ENCODE measurements at places on chromosomes 7 and 10.

- no peak for DNase-seq
Measured at GRCh38 chr7:33876596-33877274, 28.6 kb upstream of the BMPER start.

DNA sequence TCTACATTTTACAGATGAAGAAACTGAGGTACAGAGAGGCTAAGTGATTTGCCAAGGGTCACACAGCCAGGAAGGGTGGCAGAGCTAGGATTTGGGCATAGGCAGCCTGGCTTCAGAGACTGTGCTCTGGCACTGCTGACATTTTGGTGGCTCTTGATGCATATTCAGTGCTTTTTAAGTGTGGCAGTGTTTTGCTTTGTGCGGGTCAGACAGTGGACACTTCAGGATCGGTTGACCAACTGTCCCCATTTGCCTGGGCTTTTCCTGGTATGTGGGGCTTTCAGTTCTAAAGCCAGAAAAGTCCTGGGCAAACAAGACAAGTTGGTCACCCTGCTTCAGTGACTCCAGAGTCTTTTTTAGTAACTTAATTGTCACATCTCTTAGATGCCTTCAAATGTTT, 35.0 kb downstream of the SUFU start:
- no peak for DNase-seq

DNA sequence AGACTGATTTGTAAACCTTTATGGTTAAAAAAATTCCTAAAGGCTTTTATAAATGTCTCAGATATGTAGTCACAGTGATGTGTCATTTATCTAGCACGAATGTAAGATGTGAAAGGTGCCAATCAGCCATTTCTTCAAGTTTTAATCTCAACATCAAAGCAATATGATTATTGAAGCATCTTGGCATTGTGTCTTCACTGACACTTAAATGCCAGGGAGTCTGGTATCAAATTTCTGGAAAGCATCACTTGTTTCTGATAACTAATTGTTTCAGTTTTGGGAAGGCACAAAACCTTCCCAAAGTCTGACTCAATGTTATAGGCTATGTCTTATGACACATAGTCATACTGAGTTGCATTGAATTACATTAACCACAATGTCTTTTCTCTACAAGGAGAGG, 492.0 kb upstream of the CNTNAP2 start:
- DNase-seq, result no peak

- no peak for DNase-seq
Measured at GRCh38 chr7:120926943-120927346, 23.6 kb upstream of the ING3 start.

DNA sequence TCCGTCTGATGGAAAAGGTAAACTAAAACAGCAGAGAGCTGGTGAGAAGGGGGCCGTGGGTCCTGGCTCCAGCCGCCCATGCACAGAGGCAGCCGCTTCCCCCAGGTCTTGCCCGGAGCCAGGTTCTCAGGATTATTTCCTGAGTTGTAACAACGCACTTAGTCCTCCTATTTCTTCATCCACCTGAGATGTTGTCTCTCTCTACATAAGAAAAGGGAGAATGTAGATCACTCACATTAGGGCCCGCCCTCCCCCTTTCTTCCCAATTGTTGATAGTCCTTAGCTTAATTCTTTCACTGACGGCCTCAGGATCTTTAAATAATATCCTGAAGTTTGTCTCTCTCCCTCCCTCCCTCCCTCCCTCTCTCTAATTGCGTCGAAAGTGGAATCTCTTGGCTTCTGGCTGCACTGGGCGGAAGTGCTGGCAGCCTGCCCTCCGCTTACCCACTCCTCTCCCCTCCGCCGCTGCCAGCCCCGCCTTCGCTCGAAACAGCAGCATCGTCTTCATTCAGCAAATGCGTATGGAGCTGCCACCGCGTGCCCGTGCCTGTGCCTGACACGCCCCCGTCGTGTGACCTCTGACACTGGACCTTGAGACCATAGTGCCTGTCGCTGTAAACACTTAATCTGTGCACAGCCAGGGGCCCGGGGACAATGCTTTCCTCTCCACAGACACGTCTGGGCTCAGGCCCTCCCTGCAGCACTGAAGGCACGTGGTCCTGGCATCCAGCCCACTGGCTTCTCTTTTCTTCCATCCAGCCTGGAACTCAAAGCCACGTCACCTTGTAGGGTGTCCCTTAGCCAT, 174.5 kb upstream of the PPP2R2D start:
- DNase-seq, result peak; percentile 66

- no peak for DNase-seq
Measured at GRCh38 chr7:32048970-32049491, 21.2 kb downstream of the PDE1C start.

DNA sequence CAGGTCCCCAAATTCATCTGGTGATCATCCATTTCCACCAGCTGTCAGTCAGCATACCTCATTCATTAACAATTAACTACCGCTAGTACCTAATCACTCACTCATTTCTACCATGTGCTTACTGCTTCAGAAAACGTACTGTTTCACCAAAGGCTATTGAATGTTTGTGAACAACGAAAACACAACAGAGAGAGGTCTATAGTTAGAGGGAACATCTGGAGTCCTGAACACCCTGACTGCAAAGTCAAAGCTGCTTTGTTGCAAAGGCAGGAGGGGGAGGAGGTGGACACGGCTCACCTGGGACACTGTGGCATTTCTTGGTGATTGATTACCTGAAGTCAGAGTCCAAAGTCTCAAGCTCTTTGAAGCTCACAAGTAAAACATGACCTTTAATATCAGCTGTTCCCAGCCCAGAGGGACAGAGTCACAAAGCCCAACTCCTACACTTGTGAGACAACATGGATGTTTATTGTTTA, 342.3 kb upstream of the ADARB2 start:
- no peak for DNase-seq

GRCh38 chr10:116278846-116279245, 5.8 kb upstream of the GFRA1 start:
- no peak for DNase-seq

DNA sequence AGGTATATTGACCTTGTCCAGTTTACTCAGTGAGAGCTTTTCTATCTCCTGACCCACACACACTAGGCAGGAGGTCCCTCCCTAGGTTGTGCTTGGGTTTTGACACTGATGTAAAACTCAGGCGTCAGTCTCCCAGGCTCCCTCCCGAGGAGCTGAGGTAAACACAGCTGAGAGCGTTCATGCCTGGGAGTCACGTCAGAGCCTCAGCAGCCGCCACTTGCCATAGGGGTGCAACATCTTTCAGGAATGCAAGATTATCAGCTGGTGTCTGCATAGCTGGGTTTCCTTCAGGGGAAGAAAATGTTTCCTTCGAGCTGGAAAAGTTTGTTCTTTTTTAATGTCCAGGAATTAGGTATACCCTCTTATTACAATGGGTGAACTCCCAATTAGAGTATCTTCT, 70.6 kb downstream of the FGFR2 start:
- DNase-seq, result no peak

DNA sequence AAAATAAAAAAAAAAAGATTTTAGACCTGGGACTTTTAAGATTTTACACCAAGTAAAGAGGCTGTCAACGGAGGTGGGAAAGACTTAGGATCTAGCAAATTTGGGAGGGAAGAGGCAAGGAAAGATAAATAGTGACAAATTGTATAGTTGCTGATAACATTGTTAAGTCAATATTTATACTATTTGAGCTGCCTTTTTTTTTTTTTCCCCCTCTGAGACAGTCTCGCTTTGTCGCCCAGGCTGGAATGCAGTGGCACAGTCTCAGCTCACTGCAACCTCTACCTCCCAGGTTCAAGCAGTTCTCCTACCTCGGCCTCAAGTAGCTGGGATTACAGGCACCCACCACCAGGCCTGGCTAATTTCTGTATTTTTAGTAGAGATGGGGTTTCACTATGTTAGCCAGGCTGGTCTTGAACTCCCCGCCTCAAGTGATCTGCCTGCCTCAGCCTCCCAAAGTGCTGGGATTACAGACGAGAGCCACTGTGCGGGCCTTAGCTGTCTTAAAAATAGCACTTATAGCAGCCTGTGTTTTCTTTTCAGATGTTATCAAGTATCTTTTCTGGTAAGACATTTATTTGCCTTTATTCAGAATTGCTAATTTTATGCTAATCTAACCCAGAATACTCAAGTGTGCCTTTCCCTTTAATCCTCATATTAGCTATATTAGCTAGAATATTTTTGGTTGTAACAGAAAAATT, 94.5 kb downstream of the MMRN2 start:
- no peak for DNase-seq

GRCh38 chr10:115933098-115933497, 339.9 kb downstream of the GFRA1 start:
- no peak for DNase-seq

GRCh38 chr10:59962756-59963155, 56.4 kb upstream of the CCDC6 start:
- no peak for DNase-seq

GRCh38 chr10:33706191-33706590, 371.7 kb upstream of the NRP1 start:
- DNase-seq, result no peak

GRCh38 chr7:143419880-143420279, 11.2 kb upstream of the EPHA1 start:
- DNase-seq, result peak; percentile 70

- DNase-seq, result peak; percentile 52
Measured at GRCh38 chr7:75740846-75741497, 2.2 kb upstream of the HIP1 start.

DNA sequence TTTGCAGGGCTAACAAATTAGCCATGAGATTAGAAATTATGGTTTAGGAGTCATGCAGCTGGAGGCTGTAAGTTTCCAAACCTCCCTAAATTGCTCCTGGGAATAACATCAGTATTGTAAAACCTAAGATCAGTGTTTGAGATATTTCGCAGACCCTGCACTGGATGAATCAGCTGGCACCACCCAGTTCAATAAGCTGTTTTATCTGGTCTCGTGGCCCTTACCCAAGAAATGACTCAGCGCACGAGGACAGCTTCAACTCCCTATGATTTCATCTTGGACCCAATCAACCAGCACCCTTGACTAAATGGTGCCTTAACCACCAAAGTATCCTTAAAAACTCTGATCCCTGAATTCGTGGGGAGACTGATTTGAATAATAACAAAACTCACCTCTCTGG, 482.0 kb upstream of the PCDH15 start:
- DNase-seq, result no peak

DNA sequence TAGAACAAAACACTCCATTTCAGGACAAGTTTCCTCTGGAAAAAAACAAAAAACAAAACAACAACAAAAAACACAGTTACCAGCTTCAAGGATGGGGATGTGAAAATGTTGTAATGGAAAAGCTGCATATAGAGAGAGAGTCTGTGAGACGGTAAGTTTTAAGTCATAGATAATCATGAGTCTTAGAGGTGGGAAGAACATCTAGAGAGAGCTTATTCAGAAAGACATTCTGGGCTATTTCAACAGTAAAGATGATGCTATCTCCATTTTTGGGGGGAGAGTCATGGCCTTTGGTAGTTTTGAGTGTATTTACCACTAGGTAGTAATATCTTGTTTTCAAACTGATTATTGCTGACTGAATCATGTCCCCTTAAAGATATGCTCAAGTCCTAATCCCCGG, 23.3 kb upstream of the INPP5F start:
- no peak for DNase-seq

GRCh38 chr7:33710608-33711007, 194.7 kb upstream of the BMPER start:
- no peak for DNase-seq

- DNase-seq, result no peak
Measured at GRCh38 chr7:27148756-27149641, 1.4 kb upstream of the HOXA6 start.

- no peak for DNase-seq
Measured at GRCh38 chr7:26593393-26593792, 271.0 kb downstream of the SKAP2 start.

- no peak for DNase-seq
Measured at GRCh38 chr10:27779462-27780015, 33.9 kb upstream of the MKX start.

Measured in RPMI8226 (cell line).